ENCODE measurements at places on chromosomes 5 and 9.

GRCh38 chr5:140611020-140611521, 21.9 kb downstream of the CD14 start:
- no peak for DNase-seq

DNA sequence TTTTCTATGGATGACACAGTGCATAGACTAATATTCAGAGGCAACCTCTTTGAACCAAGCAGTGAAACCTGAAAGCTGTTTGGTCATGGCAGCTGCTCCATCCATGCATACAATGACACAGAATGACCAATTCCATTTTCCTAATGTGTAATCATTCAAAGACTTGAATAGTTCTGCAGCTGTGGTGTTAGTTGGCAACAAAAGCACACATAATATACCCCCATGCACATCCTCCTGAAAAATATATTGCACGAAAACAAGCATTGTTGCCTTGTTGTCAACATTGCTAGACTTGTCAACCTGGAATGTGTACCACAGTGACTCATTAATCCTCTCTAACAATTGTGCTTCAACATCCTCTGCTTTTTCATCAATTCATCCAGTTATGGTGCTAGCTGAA, 71.0 kb upstream of the SEMA6A start:
- DNase-seq = no peak

GRCh38 chr5:72557167-72558045, 50.2 kb upstream of the ZNF366 start:
- no peak for DNase-seq

- DNase-seq = no peak
These were observed 264.7 kb downstream of the TRIM32 start for GRCh38 chr9:116951588-116952435.

DNA sequence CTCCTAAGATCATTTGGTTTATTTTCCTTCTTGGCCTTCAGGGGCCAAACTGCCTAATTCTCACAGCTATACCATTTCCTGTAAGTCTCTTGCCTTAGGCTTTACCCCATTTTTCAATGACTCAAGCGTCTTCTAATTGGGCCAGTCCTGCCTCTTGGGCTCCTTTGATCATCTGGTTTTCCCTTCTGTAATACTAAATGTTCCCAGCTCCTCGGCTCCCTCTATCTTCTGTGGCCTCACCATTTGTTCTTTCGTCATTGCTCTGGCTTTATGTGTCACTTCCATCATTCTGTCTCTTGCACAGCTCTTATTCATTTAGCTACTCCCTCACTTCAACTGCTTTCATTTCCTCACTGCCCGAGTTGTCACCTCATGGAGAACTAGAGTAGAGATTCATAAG, 14.5 kb upstream of the SPINK7 start:
- DNase-seq = no peak

DNA sequence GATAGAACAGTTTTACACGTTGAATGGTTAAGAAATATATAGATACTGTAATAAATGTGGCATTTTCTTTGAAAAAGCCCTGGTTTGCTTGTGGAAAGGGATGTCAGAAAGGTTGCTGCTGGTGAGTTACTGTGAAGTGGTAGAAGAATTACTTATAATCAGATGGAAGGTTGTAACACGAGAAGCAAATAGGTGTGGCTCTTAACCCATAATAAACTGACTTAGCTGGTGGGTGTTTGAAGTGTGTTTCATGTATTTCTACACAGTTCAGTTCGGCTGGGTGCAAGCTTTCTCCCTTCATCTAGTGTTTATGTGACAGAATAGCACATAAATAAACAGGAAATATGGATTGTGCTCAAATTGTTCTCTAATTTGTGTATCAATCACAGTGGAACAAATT, 5.5 kb downstream of the CNOT6 start:
- no peak for DNase-seq

DNA sequence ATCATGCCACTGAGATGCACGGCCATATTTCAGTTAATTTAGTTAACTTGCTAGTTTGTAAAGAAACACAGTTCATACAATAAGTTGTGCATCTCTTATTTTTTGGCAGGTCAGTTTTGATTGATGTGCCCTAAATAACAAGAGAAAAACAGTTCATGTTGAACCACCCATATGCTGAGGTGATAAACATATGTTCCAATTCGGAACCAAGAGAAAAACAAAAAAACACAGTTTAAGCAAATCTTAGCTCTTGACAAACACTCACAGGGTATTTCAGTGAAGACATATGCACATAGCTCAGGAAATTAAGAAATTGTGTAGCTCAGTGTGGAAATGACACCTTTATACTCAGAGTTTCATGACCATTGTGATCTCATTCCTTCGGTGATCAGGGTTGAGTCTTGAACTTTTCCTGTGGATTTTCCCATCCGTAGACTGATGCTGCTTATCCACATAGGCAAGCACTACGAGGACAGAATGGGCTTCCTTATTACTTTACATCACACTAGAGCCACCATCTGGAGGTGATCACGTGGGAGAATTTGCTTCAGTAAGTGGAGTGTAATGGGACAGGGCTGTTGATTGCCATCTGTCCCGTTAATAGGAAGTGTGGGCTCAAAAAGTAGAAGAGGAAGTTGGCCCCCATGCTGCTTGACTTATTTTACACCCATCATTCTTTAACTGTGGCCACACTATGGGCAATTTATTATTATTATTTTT, 773.0 kb downstream of the MTRR start:
- no peak for DNase-seq

DNA sequence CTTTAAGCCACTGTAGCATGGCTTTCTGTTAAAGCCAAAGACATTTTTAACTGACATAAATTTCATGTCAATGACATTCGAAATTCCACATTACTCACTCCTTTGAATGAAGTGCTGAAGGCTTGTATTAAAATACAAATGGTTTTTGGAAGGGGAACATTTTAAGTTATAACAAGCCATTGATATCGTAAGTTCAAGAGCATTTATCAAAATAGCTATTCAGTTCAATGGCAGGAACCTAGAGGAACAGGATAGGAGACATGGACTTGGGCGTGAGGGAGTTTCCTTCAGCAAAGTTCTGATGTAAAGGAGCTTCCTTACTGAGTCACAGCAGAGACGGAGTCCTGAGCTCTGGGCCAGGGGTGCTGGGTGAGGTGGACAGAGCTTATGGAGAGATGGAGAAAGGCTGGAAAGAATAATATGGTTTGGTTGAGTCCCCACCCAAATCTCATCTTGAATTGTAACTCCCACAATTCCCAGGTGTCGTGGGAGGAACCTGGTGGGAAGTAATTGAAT, 631.8 kb downstream of the BNC2 start:
- DNase-seq = no peak

DNA sequence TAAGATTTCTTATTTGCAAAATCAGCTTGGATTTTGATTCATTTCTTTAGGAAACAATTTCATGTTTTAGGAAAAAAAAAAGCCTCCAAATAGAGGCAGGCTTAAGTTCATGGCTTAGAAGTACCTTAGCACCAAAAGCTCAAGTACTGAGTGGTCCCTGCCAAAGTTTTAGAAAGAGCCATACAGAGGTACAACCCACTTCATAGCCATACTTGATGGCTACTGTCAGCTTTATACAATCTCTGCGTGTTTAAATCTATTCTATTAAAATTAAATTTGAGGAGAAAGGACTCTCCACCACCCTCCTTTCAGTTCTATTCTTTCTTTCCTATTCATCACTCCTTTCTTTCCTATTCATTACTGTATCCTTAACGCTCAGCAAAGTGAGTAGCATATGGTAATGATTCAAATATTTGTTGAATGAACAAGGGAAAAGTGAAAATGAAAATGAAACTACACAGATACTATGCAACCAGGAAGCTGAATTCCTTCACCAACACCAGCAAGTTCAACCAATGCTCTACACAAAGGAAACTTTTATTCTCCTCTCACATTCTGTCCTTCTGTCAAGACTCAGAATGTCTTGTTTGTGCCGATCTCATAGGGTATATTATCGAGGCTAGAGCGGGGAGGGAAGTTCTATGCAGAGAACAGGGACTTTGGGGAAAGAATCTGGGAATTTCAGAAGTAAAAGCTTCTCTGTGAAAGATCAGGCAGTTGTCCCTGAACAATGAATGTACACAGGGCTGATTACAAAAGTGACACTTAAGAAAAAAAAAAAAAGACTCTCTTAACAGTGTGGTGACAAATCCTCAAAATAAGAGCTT, 138.6 kb upstream of the SPEF2 start:
- no peak for DNase-seq

- no peak for DNase-seq
These were observed 94.7 kb downstream of the NLN start for GRCh38 chr5:65816729-65817128.

GRCh38 chr9:106911951-106912350, 49.0 kb downstream of the ZNF462 start:
- DNase-seq = no peak

DNA sequence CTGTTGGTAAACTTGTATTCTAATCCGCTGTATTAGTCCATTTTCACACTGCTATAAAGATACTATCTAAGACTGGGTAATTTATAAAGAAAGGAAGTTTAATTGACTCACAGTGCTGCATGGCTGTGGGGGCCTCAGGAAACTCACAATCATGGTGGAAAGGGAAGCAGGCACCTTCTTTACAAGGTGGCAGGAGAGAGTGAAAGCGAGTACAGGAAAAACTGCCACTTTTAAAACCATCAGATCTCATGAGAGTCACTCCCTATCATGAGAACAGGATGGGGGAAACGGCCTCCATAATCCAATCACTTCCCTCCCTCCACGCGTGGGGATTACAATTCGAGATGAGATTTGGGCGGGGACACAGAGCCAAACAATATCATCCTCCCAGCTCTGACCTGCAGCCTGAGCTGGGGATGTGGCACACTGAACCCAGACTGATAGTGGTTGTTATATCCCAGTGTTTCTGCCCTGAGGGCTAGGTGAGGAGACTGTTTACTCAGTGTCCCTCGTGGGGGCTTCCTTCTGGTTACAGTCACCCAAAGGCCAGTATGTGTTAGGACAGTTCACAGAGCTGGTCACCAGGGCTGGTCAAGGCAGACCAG, 488.3 kb downstream of the KDM4C start:
- DNase-seq = no peak

DNA sequence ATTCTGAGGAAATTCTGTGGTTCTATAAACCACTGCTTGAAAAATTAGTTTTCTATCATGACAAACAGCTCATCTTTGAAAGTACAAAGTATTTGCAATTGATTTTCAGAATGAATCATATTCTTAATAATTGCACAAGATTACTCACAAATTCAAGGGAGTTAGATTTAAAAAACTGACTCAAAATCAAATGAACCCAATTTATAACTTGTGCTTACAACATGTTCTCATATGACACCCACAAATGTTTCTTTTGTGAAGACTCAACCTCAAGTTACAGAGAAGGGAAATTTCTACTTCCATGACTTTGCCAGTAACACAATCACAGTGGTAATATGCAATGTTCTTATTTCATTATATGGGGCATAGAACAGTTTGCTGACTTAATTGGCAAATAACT, 272.0 kb upstream of the ACTBL2 start:
- DNase-seq = no peak

GRCh38 chr5:56467176-56467717, 234.1 kb upstream of the ANKRD55 start:
- no peak for DNase-seq

DNA sequence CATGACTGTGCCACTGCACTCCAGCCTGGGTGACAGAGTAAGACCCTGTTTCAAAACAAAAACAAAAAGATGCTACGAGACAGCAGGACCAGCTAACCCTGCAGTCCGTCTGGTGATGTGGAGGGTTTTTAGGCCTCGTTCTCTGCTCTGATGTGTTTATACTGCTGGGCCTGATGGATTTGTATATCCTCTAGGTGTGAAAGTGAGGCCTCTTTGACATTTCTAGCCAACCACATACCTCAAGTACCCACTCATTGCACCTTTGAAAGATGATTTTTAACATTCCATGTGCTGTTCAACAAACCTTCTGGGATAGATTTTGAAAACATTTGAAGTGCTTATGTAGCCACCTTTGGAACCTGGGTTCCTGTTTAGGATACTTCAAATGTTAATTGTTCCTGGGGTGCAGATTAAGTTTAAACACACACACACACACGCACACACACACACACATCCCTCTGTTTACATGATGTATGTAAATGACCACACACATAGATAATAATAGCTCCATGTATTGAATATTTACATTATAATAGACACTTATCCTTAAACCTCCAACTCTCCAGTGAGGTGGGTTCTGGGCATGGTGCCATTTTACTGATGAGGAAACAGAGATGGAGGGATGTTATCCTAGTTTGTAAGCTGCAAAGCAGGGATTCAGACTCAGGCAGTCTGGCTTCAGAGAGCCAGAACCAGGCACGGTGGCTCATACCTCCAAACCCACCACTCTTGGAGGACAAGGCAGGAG, 48.8 kb upstream of the GOLPH3 start:
- DNase-seq = no peak

DNA sequence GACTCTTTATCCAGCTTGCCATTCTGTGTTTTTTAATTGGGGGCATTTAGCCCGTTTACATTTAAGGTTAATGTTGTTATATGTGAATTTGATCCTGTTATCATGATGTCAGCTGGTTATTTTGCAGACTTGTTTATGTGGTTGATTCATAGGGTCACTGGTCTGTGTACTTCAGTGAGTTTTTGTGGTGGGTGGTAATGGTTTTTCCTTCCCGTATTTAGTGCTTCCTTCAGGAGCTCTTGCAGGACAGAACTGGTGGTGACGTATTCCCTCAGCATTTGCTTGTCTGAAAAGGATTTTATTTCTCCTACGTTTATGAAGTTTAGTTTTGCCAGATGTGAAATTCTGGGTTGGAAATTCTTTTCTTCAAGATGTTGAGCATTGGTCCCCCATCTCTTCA, 381.1 kb downstream of the MAN2A1 start:
- DNase-seq = no peak

DNA sequence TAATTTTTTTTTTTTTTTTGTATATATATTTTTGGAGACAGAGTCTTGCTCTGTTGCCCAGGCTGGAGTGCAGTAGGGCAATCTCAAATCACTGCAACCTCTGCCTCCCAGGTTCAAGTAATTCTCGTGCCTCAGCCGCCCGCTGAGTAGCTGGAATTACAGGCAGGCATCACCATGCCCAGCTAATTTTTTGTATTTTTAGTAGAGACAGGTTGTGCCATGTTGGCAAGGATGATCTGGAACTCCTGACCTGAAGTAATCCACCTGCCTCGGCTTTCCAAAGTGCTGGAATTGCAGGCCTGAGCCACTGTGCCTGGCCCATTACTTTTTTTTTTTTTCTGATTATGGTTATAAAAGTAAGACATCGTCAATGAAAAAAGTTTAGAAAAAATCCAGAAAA, 84.0 kb upstream of the LMNB1 start:
- DNase-seq = no peak
